ENCODE measurements at places on chromosomes 3 and 15.

DNA sequence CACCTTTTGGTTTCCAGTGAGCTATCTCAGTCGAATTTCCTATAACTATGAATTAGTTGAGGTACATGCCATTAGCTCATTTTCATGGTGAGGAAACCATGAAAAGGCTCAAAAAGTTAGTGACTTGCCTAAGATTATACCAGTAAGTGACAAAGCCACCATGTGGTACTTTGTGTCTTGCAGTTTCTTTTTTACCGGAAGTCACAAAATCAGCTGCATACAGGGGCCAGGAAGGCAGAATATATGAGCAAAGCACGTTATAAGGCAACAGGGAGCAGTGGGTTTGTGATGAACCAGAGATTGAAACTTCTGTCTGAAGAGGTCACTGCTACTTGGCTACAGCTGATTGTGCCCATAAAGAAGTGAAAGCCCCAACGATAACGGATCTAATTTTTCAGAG, 50.3 kb downstream of the CMTM8 start:
- DNase-seq = no peak

DNA sequence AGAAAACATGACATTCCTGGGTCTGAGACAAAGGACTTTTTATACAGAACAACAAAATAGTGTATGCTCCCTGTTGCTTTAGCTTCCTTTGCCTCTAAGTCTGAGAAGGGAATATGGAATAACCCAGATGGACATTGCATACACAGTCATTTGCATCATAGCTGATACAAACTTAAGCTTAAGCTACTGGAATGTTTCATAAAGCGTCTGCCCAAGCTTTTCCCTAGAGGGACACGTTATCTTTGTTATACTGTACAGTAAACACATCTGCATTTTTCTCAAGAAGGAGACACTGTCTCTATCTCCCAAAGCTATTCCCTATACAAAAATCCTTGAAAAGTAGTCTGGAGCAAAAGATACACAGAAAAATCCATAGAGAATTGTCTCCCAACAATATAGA, 775.0 kb downstream of the DIPK2A start:
- no peak for DNase-seq

- no peak for DNase-seq
Measured at GRCh38 chr15:28998511-28998910, 112.7 kb downstream of the APBA2 start.

- no peak for DNase-seq
Measured at GRCh38 chr3:7640787-7641186, 779.9 kb downstream of the GRM7 start.

DNA sequence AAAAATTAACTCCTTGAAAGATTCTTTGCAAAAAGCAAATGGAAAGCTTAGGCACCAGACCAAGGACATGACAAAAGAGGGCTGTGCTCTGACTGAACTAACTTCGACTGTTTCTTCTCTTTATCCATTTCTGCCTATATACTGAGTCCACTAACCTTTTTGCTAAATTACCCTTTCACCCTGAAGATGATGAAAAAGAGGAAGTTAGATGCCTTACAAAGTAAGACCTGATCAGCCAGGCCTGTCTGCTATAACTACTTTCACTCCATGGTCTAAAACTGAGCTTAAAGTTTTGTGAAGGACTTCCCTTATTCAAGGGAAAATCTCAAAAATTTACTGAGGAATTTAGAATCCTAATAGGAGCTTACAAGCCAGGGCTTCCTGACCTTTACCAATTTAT, 6.2 kb upstream of the IGSF10 start:
- no peak for DNase-seq

- DNase-seq = no peak
Measured at GRCh38 chr3:31343075-31343474, 189.7 kb upstream of the STT3B start.

- DNase-seq = no peak
Measured at GRCh38 chr3:145915787-145916186, 245.2 kb downstream of the PLOD2 start.

DNA sequence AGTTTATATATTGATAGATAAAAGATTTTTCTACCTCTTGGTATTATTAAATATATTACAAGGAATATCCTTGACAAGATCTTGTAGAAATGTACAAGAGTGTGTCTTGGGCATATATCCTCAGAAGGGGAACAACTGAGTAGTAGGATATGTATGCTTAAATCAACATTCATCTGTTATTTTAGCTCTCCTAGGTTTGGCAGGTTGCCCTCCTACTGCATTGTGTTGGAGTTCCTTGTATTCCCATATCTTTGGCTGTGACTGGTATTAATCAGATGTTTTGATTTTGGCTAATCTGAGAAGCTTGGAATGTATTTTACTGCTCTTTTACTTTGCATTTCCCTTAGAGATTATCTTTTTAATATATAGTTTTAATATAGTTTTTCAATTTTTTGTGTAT, 4.6 kb downstream of the MYRIP start:
- DNase-seq = no peak

DNA sequence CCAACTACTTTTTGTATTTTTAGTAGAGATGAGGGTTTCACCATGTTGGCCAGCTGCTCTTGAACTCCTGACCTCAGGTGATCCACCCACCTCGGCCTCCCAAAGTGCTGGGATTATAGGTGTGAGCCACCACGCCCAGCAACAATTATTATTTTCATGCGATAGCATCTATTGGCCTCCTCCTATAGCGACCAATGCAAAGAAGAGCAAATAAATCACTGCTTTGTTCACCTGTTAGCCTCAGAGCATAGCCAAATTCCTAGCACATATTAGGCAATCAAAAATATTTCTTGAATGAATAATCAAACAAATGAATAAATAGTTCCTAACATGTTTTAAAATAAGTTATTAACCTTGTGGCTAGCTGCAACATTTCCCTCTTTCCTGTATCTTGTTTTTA, 36.8 kb upstream of the TNFSF10 start:
- DNase-seq = no peak

- DNase-seq = peak; percentile 81
Measured at GRCh38 chr3:29140666-29141065, 140.2 kb upstream of the RBMS3 start.

- no peak for DNase-seq
Measured at GRCh38 chr3:105538483-105538882, 171.8 kb downstream of the ALCAM start.

- DNase-seq = no peak
Measured at GRCh38 chr3:106629215-106629832, 747.9 kb upstream of the CCDC54 start.

DNA sequence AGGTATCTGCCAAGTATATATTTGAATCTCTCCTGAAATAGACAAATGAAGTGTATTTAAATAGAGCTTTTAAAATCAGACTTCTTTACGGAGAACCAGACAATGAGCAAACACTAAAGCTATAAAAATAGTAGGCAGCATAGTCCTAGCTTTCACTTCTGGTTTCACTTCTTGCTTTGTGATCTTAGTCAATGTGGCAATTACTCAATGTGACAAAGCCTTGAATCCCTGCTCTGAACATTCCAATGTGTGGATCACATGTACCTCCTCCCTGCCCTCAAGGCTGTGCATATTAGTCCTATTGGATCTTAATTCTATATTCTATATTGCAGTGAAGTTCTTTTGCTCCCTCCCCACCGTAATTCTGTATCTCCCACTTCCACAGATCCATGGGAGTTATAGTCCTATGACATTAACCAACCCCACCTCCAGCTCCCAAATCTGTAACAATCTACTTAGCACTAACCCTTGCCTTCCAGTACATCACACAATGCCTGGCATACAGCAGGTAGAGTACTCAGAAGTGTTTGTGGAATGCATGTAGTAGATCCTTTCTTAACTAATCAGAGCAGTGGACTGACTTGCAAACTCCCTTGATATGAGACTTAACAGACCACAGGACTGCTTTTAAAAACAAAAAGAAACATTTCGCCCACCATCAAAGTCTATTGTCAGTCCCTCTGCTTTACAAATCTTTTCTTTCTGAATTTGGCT, 24.3 kb upstream of the CP start:
- DNase-seq = peak; percentile 64

DNA sequence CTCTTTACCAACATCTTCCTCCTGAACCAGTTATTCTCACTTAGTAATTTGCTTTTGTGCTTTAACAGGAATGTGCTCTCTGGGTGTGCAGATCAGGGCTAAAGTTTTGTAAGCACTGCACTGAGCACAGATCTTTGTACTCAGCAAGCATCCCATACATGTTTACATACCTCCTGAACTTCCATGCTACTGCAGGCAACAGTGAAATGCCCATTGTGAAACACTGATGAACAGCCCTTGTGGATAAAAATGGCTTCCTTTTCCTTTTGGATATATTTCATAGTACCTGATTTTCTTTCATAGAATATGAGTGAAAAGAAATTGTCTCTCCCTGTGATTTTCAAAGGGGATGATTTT, 855.9 kb downstream of the MCTP2 start:
- no peak for DNase-seq

GRCh38 chr3:133113927-133114597, 75.9 kb downstream of the TMEM108 start:
- DNase-seq = peak; percentile 36

DNA sequence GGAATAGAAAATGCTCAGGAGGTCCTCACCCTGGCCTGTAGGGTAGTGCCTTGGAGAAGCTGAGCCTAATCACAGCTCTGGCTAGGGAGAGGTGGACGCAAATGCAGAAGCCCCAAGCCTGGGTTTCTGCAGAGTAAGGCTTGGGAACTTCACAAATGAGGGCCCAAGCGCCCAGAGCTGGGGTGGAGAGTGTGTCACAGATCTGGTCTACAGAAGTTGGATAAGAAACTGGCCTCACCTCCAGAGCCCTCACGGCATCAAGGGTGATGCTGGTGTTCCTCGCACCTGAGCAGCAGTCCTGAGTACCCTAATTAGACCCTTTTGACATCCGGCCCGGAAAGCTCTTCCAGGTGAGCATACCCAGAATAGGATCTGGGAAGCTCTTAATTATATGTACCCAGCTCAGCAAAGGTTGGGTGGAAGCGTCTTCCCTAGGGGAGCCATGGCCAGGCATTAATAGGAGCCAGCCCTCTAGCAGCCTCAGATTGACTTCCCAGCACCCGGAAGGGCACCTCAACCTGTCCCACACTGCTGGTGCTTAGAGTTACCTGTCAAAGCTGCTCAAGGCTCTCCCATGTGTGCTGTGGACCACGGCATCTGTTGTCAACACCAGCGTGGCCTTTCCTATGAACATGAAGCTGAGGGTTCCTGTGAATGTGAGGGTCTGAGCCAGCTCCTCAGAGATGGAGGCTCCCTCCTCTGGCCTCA, 31.8 kb downstream of the RBM5 start:
- no peak for DNase-seq

DNA sequence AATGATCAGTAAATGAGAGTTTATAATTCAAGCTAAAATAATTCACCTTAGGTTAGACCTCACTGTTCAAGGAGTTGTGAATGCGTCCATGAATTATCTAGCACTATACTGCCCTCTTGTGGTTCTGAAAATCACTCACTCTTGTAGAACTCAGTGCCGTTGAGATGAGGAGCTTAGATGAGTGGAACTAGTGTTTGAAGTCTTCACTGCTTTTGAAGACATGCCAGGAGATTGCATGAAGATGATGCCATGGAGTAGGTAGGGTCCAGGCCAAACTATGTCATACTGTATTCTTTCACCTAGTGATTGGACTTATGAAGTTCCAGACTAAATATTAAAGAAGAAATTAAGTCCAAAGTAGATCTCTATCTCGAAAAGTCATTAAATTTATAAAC, 28.8 kb downstream of the LYSMD4 start:
- peak; percentile 97 for DNase-seq

DNA sequence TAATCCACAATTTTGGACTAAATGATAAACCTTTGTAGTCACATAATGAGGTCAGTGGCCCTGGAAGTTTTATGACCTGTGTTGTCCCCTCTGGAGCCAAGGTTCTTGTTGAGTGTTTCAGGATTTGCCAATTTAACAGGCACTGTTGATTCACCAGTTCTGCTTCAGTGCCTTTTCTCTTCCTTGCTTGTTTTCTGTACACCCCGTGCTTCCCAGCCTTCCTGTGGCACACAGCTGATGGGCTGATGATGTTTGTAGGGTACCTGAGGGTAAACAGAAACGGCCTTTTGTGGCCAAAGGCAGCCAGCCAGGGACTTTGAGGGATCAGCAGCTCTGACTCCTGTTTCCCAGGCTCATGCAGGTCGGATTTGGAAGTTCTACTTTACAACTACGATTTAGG, 13.3 kb downstream of the GYG1 start:
- no peak for DNase-seq

DNA sequence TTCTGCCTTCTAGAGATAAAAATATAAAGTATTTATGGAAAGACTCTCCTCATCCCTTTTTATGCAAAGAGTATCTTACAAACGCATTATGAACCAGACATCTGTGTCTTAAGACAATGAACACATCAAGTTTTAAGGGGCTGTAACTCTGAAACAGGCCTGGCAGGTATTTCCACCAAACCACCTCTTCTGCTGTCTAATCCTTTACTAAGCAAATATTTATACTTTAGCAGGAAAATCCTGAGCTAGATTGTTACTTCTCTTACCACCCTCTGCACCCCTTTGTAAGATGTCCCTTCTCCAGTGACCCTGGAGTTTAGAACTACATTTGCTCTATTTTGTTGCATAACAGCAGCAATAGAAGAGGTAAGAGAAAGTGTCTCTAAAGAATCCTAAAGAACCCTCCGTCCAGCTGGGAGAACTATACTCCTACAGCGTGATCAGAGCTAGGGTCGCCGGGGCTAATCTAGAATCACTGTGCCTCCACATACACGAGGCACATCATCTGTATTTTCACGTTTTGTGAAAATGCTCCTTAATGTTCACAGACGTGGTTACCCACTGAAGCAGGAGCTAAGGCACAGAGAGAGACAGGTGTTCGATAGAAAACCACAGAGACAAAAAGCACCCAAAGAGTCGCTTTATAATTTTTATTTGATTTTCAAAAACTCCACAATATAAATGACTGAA, 129.6 kb downstream of the FOXP1 start:
- no peak for DNase-seq

GRCh38 chr15:59295261-59296001, 77.2 kb downstream of the MYO1E start:
- no peak for DNase-seq

- no peak for DNase-seq
Measured at GRCh38 chr15:56425976-56426375, 39.0 kb downstream of the MNS1 start.

- no peak for DNase-seq
Measured at GRCh38 chr3:85760342-85760741, 801.6 kb downstream of the CADM2 start.

DNA sequence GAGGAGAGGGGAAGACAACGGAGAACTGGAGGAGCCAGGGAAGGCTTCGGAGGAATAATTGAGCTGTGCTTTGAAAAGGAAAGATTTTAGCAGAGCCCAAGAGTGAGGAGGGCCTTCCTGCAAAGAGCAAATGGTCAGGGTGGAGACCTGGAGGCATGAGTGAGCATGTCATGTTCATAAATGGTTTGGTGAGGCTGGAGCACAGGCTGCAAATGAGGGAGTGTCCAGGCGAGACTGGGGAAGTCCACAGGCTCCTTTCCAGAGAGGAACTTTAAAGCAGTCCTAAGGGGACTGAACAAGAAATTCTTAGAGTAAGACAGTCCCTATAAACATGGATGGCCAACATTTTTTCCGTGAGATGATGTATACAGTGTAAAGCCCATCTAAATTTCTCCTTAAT, 108.8 kb downstream of the THSD4 start:
- DNase-seq = no peak

All from pons (tissue), 1 donor.